Glutamatergic neuron (in vitro differentiated cells): ENCODE measurements at places on chromosomes 2 and 18.
A peak's percentile ranks its signal among the peaks of the same experiment; 100 is the strongest.

DNA sequence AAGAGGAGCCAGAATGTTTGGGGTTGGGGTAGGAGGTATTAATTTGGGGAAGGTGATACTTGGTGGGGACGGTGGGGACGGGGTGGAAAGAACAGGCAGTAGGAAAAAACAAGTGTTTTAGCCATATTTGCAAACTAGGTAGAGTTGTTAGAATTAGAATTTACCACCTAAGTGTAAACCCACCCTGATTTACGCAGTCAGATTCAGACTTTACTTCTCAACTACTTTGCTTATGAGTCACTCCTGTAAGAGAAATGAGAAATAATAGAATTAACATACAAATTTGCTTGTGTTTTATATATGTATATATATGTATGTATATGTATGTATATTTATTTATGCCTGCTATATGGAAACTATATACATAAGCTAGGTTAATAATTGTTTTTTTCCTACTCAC, 1168.2 kb upstream of the ZEB2 start:
- DNase-seq: no peak

DNA sequence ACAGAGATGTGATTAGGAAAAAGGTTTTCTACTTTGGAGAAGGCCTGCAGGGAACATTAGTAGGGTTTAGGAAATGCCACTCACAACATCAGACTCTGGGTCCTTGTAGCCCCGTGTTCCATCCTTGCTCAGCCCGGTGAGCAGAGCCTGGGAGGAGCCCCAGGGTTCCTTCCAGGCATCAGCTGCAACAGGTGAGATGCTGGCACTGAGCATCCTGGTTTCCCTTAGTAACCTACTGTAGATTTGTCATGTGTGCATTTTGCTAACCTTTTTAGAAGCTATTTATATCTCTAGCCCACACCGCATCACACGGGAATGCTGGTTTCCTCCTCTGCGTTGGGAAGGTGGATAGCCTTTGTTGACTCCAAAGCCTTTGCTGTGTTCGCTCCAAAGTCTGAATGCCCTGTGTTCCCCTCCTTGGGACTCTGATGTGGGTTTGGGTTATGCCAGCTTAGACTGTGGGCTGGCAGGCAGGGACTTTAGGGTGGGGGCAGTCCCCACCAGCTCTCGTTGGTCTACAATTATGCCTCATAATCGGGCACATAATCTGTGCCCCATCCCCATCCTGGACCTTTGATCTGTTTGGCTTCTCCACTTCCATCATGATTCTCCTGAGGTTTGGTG, 69.3 kb downstream of the TMEM247 start:
- DNase-seq: no peak

GRCh38 chr18:77160515-77160914, 27.9 kb upstream of the MBP start:
- DNase-seq: no peak

GRCh38 chr2:150020221-150020620, 432.6 kb upstream of the MMADHC start:
- DNase-seq: no peak

- DNase-seq: peak; percentile 56
These were observed 35.4 kb downstream of the INPP4A start for GRCh38 chr2:98479959-98480524.
